Activated CD8-positive, alpha-beta T cell treated with anti-CD3 and anti-CD28 coated beads, Interleukin-2, amount 10 ng/mL, durations not matched to agents 7 days and 5 days (primary cell): ENCODE measurements at places on chromosomes 1 and 21. TPM values are rescaled to one million over a fixed set of nuclear protein-coding genes. Genes with fewer than 3 reads are reported as not detected.

DNA sequence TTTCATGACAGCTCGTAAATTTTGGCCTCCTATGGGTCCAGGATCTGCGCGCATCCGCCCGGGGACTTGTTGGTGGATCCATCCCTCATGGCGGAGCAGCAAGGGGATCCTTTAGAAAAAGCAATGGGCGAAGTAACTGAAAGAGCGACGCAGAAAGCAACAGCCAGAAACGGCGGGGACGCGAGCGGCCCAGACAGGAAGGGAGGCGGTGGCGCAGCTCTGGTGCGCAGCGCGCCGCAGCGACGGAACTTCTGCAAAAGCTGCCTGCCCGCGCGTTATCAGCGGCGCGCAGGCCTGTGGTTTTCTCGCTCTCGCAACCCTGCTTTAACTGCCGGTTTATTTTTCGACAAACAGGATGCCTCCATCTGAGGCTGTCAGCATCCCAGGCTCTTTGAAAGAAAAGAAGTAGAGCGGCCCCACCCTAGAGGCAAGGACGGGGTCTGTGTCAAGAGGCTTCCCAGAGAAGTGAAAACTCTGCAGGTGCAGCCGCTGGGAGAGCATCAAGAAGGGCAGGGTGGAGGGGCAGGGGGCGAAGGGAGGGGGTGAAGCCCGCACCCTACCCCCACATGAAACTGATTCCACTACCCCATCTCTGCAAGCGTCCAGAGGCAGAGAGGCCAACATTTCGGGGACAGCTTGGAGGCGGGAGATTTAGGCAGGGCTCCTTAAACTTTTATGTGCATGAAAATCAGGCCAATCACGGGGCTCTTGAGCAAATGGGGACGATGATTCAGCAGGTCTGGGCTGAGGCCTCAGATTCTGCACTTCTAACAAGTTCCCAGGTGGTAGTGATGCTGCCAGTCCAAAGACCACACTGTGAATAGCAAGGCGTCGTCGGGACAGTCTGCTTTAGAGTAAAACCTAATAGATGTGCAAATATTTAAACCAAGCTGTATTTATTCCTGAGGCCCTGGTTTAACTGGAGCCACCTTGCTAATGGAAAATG lies 22.2 kb downstream of the RUNX1 start:
- peaks cover 63% of the 10 kb centered on the region for H3K4me1 ChIP-seq
- peaks cover 3% of the 10 kb centered on the region for H3K27me3 ChIP-seq
- H3K4me3 ChIP-seq, result peak overlapping the region; percentile 79
- peak; percentile 91 for DNase-seq
- H3K27ac ChIP-seq, result peak overlapping the region; percentile 99
- H3K36me3 ChIP-seq, result peaks cover 15% of the 10 kb centered on the region

RPE65 gene
- total RNA-seq, result not detected

SH2D5 gene
- not detected for total RNA-seq

DNA sequence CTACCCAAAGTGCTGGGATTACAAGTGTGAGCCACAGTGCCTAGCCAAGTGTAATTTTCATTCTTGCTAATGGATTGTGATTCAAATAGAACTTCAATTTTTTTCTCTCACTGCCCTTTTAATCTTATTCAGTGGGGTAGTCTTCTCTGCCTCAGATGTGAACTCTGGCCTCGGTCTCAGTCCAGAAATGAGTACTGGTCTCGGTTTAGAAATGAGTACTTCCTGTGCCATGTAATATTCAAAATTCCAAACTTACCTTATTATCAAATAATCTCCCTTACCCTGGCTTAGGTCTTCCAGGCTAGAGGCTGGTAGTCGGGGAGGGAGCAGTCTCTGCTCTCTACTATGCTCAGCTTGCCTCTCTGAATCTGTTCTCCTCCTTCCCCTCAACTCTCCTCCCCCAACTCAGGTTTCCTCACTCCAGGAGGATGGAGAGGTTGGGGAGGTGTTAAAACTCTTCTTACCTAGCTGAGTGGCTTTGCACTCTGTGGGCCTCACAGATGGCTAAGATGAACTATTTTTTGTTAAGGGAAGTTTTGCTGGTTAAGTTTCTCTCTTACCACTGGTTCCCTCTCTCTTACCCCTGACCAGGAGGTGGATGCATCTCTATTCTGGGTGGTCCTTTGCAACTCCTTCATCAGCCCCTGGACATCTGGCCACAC lies 4.8 kb upstream of the SLAMF9 start:
- H3K36me3 ChIP-seq, result no peaks in the 10 kb centered on the region
- H3K27me3 ChIP-seq, result peaks cover 26% of the 10 kb centered on the region
- no peaks in the 10 kb centered on the region for H3K4me1 ChIP-seq
- DNase-seq, result no peak

- no peak overlapping the region for H3K27ac ChIP-seq
- peaks cover 82% of the 10 kb centered on the region for H3K27me3 ChIP-seq
- no peaks in the 10 kb centered on the region for H3K36me3 ChIP-seq
- H3K4me1 ChIP-seq, result peaks cover 15% of the 10 kb centered on the region
Observed at GRCh38 chr1:18644446-18644845, 13.8 kb downstream of the PAX7 start.

PLA2G2D gene
- not detected for total RNA-seq

IPP gene
- 9.2 TPM for total RNA-seq

TBCE gene
- total RNA-seq, result 31.9 TPM

- no peak overlapping the region for H3K4me3 ChIP-seq
- DNase-seq, result no peak
Observed at GRCh38 chr1:76054359-76054758, 20.2 kb upstream of the ST6GALNAC3 start.

GRCh38 chr1:7113822-7114221 lies 328.6 kb downstream of the CAMTA1 start:
- no peak for DNase-seq
- H3K27me3 ChIP-seq, result no peaks in the 10 kb centered on the region
- no peaks in the 10 kb centered on the region for H3K36me3 ChIP-seq
- H3K27ac ChIP-seq, result no peak overlapping the region
- H3K4me1 ChIP-seq, result no peaks in the 10 kb centered on the region
